ENCODE measurements at places on chromosomes 5 and 9. TPM values are rescaled to one million over a fixed set of nuclear protein-coding genes. Genes with fewer than 3 reads are reported as not detected.

Gene SCGB3A2
- total RNA-seq = 36.1 TPM

Gene CCDC152
- total RNA-seq = 13.9 TPM

Gene CDH6
- total RNA-seq = 0.23 TPM

Gene SPINK4
- total RNA-seq = not detected

Gene TMC1
- 0.54 TPM for total RNA-seq

Gene RNF208
- total RNA-seq = 1.9 TPM

Gene ADRB2
- 1.3 TPM for total RNA-seq

Gene KCNV2
- total RNA-seq = not detected

Gene SLC23A1
- total RNA-seq = not detected

Gene PCDHA7
- total RNA-seq = 8.7 TPM
